ENCODE measurements at places on chromosomes 1 and 21.
A peak's percentile ranks its signal among the peaks of the same experiment; 100 is the strongest.

DNA sequence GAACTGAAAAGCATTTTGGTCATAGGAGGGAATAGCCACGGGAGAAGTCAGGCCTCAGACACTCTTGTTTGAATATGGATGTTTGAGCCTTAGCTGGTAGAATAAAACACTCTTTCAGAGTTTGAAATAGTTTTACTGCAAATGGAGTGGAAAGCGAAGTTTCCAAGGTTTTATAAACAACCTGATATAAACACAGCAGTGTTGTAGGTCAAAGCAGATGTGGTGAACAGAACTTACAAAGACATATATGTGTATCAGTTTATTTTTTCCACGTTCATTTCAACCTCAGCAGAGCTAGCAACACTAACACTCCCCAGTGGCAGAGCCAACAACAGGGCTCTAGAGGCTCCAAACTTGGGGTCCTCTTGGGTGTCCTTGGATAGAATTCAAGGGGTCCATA lies 89.9 kb downstream of the WLS start:
- no peak for DNase-seq

DNA sequence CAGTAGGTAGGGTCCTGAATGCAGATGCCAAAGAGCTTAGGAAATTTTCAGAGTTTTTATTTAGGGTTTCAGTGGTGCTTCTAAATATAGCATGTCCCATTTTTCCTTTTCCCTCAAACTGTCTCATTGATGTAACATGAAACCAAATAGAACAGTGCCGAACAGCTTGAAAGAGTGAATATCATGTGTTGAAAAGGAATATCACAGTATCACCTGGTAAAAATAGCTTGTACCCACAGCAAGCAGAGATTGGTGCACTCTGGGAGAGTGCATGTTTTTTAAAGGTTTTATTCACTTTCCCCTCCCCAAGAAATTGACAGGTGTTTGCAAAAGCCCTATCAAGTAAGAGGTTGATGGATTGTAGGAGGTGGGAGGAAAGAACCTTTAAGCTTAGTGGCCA lies 41.9 kb upstream of the ELAVL4 start:
- peak; percentile 94 for DNase-seq

DNA sequence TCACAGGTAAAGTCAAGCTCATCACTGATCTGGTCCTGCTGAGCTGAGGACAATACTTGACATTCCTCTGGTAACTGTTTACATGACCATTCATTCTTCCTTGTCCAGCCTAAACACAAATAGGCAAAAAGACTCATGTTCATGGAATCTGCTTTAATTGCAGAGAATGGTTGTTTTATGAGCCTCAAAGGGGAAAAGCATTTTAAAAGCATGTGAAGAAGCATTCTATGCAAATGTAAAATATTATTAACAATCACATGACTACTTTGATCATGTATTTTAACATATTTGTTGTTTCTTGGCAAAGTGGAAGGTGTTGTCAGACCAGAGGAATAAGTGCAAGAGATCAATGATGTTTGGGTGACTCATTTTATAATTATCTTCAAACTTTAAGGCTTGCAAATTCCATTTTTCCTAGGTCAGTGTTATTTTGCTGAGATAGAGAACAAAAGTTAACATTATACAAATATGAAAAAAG lies 133.7 kb downstream of the RUNX1 start:
- DNase-seq: no peak

DNA sequence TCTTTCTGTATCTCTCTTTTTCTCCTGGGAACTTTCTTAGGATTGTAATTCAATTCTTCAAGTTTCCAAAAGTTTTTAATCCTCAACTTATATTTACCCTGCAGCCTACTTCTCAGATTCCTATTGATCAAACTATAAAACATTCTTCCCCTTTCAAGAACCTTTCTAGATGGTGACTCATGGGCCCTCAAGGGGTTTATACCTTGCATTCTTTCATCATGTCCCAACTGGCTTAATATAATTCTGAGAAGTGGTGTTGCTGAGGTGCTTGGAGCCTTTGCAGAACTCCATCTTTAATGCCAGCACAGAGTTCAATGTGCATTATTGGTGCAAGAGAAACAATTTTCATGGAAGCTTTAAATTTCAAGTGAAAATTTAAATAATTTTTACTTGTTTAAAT lies 273.4 kb downstream of the VAV3 start:
- no peak for DNase-seq

DNA sequence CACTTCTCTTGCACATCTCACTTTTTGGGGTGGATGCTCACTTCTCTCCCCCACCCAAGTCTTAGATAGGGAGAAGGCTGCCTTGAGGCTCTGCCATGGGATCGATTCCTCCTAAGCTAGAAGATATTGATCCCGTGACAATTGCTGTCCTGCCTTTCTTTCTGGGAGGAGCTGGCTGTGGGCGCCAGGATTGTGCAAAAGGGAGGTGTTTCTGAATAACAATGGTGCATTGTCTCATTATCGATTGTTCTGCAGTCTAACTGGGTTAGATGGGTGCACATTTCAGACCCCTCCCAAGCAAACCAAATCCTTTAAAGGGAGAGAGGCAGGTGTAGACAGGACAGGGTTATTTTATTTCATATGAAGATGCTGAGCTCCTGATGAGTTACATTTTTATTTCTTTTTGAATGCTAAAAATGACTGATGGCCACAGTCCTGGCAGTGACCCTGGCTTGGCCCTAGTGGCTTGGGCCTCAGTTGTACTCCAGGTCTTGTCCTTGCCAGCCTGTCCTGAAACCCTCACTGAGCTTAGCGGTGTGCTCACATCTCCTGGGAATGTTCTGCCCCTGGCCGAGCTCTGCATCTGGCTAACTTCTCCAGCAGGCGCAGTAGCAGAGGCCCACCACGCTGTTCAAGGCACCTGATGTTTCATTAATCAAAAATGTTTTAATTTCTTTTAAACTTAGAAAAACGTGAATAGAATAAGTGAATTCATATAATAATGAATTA lies 99.0 kb upstream of the KAZN start:
- no peak for DNase-seq

DNA sequence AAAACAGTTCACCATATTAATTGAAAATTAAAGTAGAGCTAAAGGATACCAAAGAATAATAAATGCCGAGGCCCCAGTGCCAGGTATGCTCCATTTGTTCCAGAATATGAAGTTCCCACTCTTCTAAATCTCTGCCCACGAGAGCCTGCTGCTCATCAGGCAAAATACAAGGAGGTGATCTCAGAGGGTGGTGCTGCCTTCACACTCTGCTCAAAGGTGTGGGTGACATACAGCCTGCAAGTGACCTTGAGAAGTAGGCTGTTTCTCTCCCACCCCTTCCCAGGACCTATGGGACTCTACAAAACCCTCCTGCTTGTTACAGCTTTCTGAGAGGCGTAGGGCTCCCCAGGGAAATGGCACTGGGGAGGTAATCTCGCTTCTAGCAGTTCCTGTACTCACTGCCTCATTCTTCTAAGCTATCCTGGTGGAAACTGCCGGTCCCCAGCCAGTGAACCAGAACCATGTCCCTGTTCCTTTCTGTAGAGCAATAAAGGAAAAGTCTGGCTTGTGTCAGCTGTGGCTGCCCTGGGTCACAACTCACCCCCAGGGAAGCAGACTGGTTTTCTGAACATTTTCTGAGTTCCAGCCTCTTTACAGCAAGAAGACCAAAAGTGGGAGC lies 26.9 kb upstream of the DPT start:
- no peak for DNase-seq

DNA sequence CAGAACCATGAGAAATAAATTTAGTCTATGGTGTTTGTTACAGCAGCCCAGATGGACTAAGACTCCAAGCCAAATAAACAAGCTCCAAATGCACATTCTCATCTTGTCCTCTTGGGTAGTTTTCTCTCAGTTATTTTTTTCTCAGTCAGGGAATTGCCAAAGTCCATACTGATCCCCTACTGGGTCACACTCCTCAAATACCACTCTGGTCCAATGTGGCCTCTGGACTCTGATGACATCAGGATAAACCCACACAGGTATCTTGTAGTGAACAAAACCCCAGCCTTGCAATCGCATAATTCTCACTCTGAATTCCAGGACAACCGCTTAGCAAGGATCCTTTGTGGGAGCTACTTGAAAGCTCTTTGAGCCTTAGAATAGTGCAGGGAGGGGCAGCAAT lies 248.4 kb upstream of the JUN start:
- no peak for DNase-seq

DNA sequence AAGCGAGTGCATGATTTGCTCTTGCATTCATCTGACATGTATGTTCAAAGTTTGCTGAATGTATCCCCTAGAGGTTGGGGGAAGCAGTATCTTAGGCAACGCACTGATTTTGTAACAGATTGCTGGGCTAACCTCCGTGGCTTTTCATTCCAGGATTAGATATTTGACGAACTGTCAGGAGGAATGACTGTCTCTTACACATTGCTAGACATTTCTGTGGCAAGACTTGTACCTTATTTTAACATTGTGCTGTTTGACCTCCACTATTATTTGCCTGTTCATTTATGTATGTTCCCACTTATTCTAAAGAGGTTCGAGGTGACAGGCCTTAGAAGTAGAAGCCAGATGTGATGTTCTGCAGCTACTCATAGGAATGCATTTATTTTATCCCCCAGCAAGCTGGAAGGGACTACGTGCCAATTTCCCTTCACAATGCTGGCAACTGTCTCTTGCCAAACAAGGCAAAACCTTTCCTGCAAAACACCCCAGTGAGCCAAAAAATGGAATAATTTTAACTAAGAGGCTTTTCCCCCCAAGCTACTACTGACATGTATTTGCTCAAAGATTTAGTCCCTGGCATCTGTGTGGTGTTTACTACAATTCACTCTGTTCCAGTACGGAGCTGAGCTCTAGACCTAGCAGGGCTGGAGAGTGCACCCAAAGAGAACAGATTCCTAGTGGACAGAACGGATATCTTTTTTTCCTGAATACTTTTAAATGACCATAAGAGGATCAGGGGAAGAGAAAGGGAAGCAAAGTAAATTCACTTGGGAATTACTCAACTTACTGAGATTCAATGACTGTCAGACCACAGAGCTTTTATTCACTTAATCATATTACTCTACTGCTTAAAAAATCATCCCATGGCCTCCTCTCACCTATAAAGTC lies 646.2 kb downstream of the SMYD3 start:
- DNase-seq: no peak

- no peak for DNase-seq
These were observed 1148.1 kb upstream of the NCAM2 start for GRCh38 chr21:19850157-19850556.

DNA sequence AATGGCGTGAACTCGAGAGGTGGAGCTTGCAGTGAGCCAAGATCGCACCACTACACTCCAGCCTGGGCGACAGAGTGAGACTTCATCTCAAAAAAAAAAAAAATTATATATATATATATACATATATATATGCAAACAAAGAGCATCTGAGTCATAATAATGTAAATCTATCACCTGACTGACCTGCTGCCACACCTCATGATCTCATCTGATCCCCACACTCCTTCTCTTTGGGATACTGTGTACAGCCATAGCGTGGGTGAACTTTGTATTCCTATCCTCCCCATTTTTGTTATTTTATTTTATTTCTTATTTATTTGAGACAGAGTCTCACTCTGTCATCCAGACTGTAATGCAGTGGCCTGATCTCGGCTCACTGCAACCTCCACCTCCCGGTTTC lies 2.6 kb upstream of the HDAC1 start:
- no peak for DNase-seq

DNA sequence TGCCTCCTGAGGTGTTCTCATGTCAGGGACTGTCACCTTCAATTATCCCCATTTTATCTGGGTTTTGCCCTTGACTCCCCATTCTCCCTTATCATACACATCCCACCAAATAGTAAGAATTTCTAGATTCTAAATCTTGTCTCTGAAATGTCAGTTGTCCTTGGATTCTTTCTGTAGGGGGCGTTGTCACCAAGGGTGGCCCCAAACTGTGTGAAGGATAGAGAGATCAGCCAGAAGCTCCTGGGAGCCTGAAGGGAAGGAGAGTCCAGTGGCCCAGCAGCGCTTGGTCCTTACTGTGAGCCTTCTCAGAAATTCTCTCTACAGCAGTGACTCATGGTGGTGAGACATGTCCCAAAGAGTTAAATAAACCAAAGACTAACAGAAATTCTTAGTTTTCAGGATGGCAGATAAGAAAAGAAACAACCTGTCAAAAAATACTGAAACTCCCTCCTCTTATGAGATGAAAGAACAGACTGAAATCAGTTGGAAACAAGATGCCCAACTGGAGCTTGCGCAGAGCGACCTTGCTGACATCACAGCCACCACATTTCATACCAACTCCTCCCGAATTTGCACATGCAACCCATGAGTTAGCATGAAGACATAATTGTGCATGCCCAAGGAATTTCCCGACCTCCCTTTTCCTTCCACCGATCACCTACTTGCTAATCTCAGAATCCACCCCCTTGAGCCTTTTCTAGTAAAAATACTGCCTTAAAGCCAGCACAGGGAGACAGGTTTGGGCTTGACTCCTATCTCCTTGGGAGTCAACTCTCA lies 109.8 kb downstream of the ELAVL4 start:
- DNase-seq: no peak

GRCh38 chr1:69438056-69438795 lies 129.5 kb upstream of the LRRC7 start:
- no peak for DNase-seq

GRCh38 chr1:8494681-8495080 lies 176.8 kb downstream of the SLC45A1 start:
- DNase-seq: no peak

- no peak for DNase-seq
These were observed 17.8 kb downstream of the AIM2 start for GRCh38 chr1:159058751-159059150.

GRCh38 chr1:22791831-22792347 lies 81.2 kb downstream of the EPHB2 start:
- no peak for DNase-seq

DNA sequence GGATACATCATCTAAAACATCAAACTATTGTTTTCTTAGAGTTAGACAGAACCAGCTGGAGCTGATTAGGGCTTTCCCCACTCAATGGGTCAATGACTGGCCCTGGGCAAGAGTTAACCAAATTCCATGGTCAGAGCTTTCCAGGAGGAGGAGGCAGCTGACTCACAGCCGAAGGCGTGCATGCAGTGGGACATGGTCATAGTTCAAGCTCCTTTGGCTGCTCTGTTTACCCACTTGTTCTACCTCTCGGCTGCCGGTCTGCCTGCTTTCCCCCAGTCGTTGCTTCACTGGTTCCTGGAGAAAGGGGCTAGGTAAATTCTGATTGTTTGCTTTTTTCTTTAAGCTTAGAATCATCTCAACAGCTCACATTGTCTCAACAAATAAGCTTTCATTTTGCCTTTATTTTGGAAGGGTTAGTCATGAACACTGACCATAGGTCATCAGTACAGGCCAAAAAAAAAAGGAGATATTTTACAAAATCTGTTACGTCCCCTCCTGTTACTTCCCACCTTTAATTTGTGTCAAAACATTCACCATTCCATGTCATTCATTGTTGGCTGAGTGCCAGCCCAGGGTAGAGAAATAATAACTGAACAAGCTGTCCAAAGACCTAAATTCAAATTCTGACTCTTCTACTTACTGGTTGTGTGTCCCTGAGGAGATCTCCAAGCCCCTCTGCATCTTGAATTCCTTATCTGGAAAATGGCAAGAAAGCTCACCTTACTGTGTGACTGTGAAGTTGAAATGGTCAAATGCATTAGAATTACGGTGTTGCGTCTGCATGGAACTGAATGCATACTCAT lies 12.0 kb downstream of the MAB21L3 start:
- no peak for DNase-seq

- DNase-seq: no peak
These were observed 67.8 kb downstream of the SIK1 start for GRCh38 chr21:43358940-43359822.

- DNase-seq: no peak
These were observed 68.7 kb downstream of the MAP10 start for GRCh38 chr1:232873931-232874330.

GRCh38 chr1:22529901-22530621 lies 33.2 kb upstream of the EPHA8 start:
- no peak for DNase-seq

Measured in NCI-H2171 treated with DMSO at 0.1 percent for 48 hours (cell line).